ENCODE measurements at places on chromosomes 4 and X.

DNA sequence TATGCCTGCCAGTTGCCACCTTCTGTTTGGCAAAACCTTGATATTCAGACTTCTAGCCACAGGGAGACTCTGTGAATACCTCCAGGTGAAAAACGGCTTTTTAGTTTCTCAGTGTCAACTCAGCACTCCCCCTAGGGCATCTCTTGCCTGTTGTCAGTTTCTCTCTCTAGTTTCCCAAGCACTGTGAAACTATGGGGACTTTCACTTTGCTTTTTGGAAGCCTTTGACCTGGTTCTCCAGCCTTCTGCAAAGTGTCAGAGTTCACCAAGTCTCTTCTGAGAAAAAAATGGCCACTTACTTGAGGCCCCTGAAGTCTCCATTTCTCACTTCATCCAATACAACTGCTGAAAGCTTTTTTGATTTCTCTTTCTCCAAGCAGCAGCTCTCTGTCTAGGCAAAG is 521.5 kb downstream of the INPP4B start:
- no peak for DNase-seq

GRCh38 chrX:69844636-69845035 is 205.1 kb downstream of the AWAT2 start:
- DNase-seq, result no peak

- no peak for DNase-seq
These were observed 73.3 kb downstream of the MANBA start for GRCh38 chr4:102687373-102687981.

- no peak for DNase-seq
These were observed 370.0 kb downstream of the GPAT3 start for GRCh38 chr4:83905952-83906351.

GRCh38 chrX:44306356-44306755 is 37.1 kb downstream of the EFHC2 start:
- DNase-seq, result no peak

DNA sequence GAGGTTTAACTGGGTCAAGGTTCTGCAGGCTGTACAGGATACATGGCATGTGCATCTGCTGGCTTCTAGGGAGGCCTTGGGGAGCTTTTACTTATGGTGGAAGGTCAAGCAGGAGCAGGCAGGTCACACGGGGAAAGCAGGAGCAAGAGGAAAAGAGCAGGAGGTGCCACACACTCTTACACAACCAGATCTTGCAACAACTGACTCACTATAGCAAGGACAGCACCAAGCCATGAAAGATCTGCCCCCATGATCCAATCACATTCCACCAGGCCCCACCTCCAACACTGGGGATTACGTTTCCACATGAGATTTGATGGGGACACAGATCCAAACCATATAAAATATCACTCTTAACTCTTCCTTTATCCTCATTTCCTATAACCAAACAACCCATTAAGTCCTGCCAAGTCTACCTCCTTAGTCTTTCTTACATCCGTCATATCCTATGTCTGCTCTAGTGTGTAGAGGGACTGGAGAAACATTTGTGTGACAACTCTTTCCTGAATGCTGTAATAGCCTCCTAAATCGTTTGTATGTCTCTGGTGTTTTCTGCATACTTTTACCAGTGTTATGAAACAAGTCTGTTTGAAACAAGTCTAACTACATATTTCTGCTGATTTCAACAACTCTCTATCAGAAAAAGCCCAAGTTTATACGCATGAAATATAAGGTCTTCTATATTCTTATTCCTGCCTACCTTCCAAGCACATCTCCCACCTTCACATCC is 8.3 kb upstream of the RAP2C start:
- DNase-seq, result no peak

DNA sequence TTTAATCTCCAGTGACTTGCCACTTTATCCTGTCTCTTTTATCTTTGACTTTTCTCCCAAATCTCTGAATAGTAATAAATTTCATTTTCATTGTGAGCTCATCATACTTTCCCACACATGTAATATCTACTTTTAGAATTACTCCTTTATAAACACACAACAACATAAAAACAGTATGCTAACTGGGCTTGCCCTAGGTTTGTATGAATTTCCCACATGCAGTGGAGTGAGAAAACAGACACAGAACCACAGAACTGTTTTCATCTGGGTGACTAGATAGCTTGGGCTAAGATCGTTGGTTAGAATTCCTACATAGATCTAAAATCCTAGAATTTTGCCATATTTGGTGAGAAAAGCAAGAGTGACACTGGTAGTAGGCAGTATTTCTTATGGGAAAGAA is 409.5 kb downstream of the SPRY1 start:
- DNase-seq, result no peak

DNA sequence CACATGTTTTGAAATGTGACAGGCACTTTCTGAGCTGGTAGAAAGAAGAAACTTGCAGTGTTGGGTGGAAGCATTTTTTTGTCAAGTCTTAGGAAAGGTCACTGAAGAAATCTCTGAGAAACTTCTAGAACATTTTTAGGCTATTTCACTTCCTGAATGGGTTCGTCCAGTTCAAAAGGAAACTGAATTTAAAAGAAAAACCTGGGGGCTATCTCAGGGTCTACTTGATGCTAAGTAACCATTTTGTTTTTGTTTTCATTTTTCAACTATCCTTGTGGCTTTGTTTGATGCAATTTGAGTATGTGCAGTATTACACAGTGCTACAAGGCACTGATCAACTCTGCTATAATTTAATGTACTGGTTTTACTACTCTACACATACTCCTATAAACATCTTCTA is 34.0 kb upstream of the AMOT start:
- DNase-seq, result no peak

- no peak for DNase-seq
These were observed 608.6 kb upstream of the AADAT start for GRCh38 chr4:170698334-170698733.

GRCh38 chr4:37522996-37523395 is 163.2 kb downstream of the RELL1 start:
- DNase-seq, result no peak

DNA sequence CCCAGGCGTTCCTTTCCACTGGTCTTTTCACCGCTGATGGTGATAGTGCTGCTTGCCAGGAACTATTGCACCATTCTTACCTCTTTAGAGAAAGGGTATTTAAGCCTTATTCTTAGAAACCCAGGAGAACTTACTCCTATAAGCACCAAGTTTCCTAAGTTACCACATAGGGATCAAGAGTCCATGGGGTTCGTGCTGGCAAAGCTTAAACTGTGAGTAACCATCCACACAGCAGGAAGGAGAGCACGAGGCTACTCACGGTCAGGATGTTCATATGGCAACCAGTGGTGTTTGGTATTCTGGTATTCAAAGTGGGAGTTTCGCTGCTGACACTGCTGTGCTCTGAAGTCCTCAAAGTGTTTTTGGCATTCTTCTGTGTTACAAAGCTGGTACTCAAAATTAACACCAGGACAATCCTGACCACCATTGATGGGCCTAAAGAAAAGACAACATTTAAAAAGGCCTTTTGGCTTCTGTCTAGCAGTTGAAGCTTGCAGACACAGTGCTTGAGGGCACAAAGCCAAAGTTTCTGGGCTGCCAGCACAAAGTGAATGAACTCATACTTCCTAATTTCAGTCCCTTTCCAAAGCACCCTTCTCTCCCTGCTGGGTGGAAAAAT is 256.9 kb downstream of the ADAMTS3 start:
- DNase-seq, result no peak

GRCh38 chr4:92050875-92051274 is 252.9 kb upstream of the GRID2 start:
- no peak for DNase-seq

DNA sequence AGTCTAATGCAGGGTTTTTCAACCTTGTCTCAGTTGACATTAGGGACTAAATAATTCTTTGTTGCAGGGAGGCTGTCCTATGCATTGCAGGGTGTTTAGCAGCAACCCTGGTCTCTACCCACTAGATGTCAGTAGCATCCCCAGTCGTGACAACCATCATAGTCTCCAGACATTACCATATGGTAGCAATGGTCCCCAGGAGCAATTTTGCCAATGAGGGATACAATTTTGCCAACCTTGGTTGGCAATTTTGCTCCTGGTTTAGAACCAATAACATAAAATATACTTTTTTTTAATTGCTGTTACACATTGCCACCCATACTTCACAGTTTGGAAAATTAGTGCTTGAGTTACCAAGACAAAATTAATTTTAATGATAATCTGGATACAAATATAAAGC is 6.0 kb downstream of the EREG start:
- no peak for DNase-seq

DNA sequence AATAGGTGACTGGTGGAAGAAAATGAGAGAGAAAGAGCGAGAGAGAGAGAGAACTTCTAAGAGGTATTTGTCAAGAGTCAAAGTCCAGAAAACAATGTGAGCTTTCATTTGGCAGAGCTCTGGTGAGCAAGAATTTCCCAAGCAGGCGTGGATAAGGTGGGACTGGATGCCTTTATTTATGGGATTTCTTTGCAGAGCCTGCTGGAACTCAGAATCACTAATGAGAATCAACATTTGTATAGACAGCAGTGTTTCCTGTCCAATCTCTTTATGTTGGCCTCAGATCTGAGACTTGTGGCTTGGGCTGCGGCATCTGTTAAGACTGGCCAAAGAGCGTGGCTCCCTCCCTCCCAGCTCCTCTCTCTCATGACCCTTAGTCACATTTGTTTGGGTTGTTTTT is 67.9 kb upstream of the TBL1X start:
- DNase-seq, result no peak

GRCh38 chrX:47571215-47571614 is 10.2 kb downstream of the ARAF start:
- DNase-seq, result no peak

- no peak for DNase-seq
These were observed 4.0 kb downstream of the MRFAP1L1 start for GRCh38 chr4:6705646-6706045.

GRCh38 chrX:10242026-10242425 is 85.3 kb downstream of the CLCN4 start:
- DNase-seq, result no peak

DNA sequence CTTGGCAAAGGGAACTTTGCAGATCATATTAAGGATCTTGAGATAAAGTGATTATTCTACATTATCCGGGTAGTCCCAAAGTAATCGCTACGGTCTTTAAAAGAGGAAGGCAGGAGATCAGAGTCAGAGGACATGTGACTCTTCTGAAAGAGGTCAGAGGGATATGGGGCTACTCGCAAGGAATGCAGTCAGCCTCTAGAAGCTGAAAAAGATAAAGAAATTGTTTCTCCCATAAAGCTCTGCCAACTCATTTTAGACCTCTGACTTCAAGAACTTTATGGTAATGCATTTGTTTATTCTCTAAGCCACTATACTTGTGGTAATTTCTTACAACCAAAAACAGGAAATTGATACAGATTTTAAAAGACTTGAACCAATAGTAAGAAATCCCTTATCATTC is 48.6 kb downstream of the NPY5R start:
- DNase-seq, result no peak

DNA sequence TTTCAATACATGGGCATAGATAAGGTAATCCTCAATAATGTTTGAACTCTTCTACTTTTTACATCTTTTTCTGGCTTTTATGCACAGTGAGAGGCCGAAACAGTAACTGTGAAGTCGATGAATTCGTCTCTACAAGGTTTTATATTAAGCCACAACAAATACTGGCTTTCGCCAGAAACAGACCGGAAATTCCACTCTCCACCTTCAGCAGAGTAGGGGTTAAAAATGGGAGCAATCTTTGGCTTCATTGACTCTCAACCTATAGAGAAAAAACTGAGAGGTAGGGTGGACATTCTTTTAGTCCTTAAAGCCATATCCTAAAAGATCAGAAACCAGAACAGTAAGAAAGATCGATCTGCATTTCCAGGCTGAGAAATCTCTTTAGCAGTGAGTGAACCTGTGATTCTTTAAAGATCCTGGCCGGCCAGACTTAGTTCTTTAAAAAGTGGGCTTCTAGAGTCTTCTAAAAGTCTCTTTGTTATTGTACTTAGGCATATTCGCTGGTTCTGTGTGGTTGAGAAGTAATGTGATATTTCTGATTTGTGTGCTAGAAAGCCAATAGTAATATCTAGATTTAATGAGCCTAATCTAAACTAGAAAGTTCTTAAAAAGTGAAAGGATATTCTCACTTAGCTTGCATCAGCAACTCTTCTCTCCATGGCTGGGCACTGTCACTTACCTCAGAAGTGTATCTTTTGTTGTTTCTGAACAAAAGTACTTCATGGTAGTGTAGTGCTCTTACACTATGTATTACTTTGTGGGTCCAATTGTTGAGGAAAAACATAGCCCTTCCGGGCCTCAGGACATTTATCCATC is 2.0 kb downstream of the HSPA4L start:
- no peak for DNase-seq

- DNase-seq, result no peak
These were observed 320.4 kb downstream of the KCNIP4 start for GRCh38 chr4:21628116-21628670.
